Hippocampal formation (tissue), 2 donors: ENCODE measurements at places on chromosomes 7 and 10.

DNA sequence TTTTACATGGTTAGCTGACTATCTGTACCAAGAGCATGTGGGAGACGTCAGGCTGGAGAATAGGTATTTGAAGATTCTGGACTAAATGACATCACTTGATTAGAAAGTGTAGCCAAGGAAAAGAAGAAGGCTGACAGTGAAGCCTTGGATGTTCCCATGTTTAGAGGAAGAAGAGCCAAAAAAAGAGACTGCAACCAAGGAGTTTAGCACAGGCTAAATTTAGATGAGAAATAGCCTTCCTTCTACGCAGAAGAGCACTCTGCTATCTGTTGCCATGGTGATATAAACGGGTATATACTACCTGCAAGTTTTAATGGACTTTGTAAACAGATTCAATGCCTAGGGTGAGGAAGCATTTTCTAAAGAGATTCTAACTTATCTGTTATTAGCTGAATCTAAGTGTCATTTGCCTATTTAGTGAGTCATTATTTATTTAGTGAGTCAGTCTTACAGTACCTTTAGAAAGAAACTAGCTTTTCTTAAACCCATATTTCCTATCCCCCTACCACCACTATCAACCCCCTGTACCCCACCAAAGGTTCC lies 69.8 kb downstream of the CDK6 start:
- no peak for DNase-seq

DNA sequence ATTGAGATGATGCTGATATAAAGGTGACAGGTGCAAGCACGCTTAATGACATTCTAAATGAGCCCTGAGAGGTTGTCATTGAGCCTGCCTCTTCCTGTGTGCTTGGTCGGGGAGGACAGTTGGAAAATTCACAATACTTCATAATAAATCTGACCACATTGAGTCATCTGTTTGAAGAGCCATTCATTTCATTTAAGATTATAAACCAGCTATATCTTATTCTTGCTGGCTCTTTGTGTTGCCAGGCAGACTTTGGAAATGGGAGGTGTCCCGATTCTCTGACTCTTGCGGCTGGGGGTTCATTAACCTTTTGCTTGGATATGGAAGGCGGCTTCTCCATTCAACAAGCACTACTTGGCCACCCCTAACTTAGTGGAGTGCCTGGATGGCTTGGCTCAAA lies 198.2 kb downstream of the FANK1 start:
- no peak for DNase-seq

DNA sequence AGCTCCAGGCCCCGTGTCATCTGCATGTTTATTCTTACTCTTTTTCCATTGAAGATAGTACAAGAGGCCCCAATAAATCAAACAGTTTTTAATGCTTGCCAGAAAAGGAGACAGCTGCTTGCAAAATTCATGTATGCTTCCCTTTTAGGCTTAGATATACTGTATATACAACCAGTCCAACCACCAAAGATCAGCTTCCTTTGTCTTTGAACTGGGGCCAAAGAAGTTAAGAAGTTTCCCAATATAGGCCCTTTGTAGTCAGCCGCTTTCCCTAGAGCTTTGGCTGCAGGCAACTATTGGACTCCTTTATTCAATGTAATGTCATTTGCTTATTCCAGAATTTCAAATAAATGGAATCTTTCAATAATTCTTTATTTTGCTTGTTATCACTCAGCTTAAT lies 1395.0 kb downstream of the GATA3 start:
- no peak for DNase-seq

DNA sequence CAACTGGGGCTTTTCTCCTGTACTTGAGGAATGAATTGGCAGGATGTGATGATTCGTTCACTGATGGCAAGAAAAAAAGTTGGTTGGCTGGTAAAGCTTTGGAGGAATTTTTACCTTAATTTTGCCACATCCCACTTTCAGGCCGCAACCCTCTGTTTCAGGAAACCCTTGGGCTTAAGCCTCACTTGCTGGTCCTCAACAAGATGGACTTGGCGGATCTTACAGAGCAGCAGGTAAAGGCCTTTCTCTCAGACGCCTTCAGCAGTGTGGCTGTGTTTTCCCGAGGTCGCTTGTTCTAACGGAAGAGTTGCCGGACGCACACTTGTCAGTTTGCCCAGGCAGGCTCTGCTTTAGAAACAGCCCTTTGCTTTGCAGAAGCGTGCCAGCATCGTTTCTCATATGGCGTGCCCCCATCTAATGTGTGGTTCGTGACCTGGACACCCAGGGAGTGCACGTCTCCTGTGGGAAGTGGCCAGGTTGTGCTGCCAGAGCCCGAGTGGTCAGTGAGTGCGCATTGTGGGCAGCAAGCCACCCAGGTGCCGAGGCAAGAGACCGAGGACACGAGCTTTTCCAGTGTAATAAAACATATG lies 2.2 kb downstream of the MTG1 start:
- DNase-seq: no peak

DNA sequence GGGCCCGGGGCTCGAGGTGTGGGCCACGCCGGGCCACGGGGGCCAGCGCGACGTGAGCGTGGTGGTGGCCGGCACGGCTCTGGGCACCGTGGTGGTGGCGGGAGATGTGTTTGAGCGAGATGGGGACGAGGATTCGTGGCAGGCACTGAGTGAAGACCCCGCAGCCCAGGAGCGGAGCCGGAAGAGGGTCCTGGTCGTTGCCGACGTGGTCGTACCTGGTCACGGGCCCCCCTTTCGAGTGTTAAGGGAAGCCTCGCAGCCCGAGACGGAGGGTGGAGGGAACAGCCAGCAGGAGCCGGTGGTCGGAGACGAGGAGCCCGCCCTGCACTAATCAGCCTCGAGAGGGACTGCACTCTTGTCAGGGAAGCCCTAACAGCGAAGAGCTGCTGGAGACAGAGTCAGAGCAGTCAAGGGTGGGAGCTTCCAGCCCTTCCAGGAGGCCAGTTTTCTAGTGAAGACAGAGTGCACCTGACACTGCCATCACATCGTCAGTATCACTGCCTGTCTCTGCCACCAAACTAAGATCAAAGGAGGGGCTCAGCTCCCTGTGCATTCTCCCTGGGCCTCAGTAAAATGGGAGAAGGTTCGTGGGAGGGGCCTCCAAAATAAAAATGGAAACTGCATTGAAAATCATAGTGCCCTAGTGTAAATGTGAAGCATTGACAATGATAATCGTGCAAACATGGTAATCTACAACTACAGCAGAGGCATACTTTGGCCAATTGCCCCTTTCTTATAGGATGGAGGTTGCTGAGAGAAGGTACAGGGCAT lies 1.3 kb downstream of the MBLAC1 start:
- no peak for DNase-seq

GRCh38 chr10:116237260-116237659 lies 35.7 kb downstream of the GFRA1 start:
- no peak for DNase-seq

GRCh38 chr7:116782177-116782711 lies 80.1 kb upstream of the CAPZA2 start:
- no peak for DNase-seq

- peak; percentile 15 for DNase-seq
These were observed 365 bp downstream of the YME1L1 start for GRCh38 chr10:27153845-27154193.

- no peak for DNase-seq
These were observed 997.3 kb downstream of the LRMDA start for GRCh38 chr10:76428551-76429367.

- no peak for DNase-seq
These were observed 194.0 kb downstream of the TAX1BP1 start for GRCh38 chr7:27933671-27934565.

- DNase-seq: no peak
These were observed 191.9 kb downstream of the MAD1L1 start for GRCh38 chr7:2040893-2041270.

- DNase-seq: peak; percentile 78
These were observed 10.7 kb downstream of the TSPAN14 start for GRCh38 chr10:80464557-80465450.

DNA sequence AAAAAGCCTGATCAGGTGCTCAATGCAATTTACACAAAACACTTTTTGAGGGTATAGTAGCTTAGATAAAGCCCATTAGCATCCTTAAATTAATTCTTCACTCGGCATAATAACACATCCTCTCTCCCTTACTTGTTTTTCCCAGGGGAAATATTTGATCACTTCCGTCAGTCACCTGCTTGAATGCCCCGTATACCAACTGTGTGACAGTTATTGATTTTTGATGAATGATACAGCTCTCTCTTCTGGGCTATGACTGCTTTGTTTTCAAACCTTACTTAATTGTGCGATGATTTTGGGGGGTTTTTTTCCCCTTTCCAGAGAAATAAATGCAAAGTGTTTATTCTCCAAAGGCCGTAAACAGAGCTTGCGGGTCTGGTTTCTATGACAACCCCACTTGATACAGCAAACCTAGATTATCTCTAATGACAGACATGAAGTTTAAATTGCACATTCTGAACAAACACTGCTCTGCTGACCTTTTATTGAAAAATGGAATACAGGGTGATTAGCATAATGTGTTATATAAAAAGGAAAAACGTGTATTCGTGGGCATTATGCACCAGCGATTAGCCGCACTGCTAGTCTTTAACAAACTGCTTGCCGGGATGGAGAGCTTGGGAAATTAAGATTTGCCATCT lies 78.4 kb upstream of the NANOS1 start:
- no peak for DNase-seq

DNA sequence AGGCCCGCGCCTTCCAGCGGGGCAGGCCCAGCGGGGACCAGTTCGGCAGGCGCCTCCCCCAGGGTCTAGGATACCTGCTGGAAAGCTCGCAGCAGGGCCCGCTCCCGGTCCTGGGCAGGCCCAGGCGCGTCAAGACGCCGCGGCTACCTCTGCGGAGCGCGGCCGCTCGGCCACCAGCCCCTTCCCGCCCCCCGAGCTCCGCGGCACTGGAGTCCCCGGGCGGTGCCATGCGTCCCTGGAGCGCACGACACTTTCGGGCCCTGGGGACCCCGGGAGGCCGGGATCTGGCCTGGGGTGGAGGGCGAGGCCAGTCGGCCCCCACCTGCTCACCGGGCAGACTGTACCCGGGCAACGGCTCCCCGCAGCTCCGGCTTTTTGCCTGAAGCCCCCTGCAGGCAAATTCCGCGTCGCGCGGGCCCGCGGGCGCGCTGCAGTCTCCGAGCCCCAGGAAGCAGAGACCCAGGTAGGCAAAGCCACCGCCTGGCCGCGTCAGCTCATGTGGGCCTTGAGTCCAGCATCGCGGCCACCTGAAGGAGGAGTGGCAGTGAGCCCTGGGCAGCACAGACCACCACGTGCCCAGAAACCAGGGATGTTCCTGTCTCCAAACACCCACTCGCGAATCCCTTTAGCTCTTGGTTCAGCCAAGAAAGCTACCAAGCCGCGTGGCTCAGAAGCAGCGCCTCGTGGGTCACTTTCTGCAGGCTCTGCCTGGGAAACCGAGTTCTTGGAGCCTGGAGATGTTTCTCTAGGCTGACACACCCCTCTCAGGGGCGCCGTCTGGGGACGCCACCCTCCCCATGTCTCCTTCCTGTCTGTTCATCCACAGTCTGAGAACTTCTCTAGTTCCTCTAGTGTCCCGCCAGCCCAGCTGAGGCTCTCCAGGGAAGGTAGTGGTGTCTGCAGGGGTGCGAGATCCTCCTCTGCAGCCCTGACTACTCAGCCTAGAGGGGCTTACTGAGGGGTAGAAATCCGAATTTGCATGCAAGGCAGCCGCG lies 46.1 kb upstream of the APBB1IP start:
- DNase-seq: no peak

GRCh38 chr7:4790078-4790465 lies 14.6 kb downstream of the AP5Z1 start:
- no peak for DNase-seq

DNA sequence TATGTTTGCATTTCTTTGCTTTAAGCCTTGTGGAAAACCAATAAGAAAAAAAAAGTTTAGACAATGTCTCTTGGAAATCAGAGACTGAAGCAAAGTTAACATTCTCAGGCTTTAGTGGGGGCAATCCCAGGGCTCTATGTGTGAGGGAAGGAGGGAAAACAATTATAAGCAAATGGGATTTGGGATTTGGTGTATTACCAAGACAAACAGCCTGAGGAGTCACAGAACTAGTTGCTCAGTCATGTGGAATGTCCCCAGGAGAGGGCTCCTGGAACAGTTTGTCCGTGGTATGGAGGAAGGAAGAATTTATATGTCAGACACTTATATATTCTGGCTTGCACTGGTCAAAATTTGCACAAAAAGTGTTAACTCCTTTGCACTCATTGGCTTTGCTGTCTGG lies 562.9 kb upstream of the TPK1 start:
- DNase-seq: no peak

- DNase-seq: no peak
These were observed 293.4 kb upstream of the VWC2 start for GRCh38 chr7:49479936-49480544.

- no peak for DNase-seq
These were observed 3.5 kb upstream of the ZNF282 start for GRCh38 chr7:149191851-149192250.

GRCh38 chr7:34190299-34190698 lies 285.0 kb downstream of the BMPER start:
- peak; percentile 12 for DNase-seq

GRCh38 chr7:47611045-47611511 lies 29.2 kb upstream of the TNS3 start:
- no peak for DNase-seq

DNA sequence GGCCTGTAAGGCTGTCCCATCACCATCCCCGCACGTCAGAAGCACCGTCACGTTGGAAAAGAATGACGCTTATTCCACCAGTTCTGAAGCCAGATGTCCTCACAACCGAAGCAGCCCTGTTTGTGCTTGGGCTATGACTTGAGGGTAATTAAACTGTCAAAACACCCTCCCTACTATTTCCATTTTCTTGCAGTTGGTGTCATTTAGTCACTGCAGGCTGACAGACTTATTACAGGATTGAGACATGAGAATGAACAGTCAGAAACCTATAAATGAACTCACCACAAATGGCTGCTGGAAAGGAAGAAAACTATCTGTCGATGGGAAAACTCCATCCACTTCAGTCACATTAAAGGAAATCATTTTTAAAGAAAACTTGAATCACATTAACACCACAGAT lies 85.3 kb downstream of the VOPP1 start:
- no peak for DNase-seq

GRCh38 chr10:100566561-100566960 lies 30.8 kb downstream of the HIF1AN start:
- no peak for DNase-seq

- no peak for DNase-seq
These were observed 11.5 kb downstream of the TMEM60 start for GRCh38 chr7:77786741-77787140.

- no peak for DNase-seq
These were observed 41.2 kb downstream of the ADCYAP1R1 start for GRCh38 chr7:31093282-31093681.
